ENCODE measurements at places on chromosomes 7 and 10. TPM values are rescaled to one million over a fixed set of nuclear protein-coding genes. Genes with fewer than 3 reads are reported as not detected.

Gene NRAP
- 0.12 TPM for total RNA-seq

Gene TAS2R60
- 0.32 TPM for total RNA-seq

Gene PI4K2A
- 13.0 TPM for total RNA-seq

Gene CCL24
- 0.56 TPM for total RNA-seq

Gene SPDYE9
- not detected for total RNA-seq

Gene PLXNA4
- total RNA-seq, result 1.1 TPM

Gene DPYSL4
- 1.6 TPM for total RNA-seq

Gene PHKG1
- total RNA-seq, result 0.88 TPM

Gene C10orf53
- not detected for total RNA-seq

- ATAC-seq, result no peak
Measured at GRCh38 chr7:29847496-29847895, 41.2 kb downstream of the WIPF3 start.

DNA sequence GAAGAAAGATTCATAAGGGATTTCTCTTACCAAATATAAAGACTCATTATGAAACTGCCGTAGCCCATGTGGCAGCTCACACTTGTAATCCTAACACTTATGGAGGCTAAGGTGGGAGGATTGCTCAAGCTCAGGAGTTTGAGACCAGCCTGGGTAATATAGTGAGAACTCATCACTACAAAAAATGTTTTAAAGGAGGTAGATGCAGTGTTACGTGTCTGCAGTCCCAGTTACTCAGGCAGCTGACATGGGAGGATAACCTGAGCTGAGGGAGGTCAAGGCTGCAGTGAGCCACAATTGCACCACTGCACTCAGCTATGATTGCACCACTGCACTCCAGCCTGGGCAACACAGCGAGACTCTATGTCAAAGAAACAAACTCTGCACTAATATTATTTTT is 18.1 kb upstream of the DNA2 start:
- no peak for ATAC-seq

GRCh38 chr7:114931656-114932011 is 9.7 kb downstream of the MDFIC start:
- peak; percentile 38 for ATAC-seq

GRCh38 chr7:27071622-27072390 is 24.0 kb downstream of the HOXA1 start:
- no peak for ATAC-seq

- ATAC-seq, result no peak
Measured at GRCh38 chr10:121832647-121833046, 95.2 kb downstream of the ATE1 start.

GRCh38 chr7:29839302-29839701 is 33.0 kb downstream of the WIPF3 start:
- peak; percentile 38 for ATAC-seq

GRCh38 chr10:26946102-26946811 is 85.5 kb upstream of the ABI1 start:
- ATAC-seq, result peak; percentile 94

DNA sequence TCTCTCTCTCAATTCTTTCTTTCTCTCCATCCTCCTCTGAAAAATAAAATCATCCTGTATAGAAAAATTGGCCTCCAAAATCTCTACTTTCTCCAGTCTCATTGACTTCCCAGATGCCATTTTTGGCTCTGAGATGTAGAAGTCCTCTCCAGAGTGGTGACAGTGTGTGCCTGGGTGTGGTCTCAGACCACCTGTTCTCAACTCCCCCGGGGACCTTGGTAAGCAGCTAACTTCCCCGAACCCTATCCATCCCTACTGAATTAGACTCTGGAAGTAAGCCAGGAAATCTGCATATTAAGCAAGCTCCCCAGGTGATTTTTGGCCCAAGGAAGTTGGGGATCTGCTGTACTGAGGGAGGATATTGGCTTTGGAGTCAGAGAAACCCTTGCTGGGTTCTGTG is 120.5 kb downstream of the WDR11 start:
- ATAC-seq, result no peak

- no peak for ATAC-seq
Measured at GRCh38 chr7:118870187-118870586, 645.7 kb downstream of the ANKRD7 start.

- no peak for ATAC-seq
Measured at GRCh38 chr7:100486753-100487446, 3.2 kb downstream of the NYAP1 start.

- ATAC-seq, result no peak
Measured at GRCh38 chr10:103617602-103618385, 124.3 kb downstream of the NEURL1 start.

DNA sequence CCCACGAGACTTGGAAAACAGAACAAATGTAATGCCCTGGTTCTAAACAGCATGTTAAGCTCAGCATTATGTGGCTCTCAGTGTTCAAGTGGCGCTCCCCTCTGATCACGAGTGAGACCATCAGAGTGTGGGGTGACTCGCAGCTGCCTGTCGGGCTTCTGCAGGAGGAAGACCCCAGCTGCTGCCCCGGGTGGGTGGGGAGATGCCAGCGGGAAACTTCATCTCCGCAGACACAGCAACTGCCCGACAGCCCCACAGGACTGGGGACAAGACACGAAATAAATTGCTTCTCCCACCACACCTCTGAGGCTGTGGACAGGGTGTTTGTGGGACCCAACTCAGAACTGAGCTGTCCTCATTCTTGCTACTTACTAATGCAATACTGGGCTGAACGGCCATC is 126.3 kb upstream of the KIF5B start:
- ATAC-seq, result no peak

DNA sequence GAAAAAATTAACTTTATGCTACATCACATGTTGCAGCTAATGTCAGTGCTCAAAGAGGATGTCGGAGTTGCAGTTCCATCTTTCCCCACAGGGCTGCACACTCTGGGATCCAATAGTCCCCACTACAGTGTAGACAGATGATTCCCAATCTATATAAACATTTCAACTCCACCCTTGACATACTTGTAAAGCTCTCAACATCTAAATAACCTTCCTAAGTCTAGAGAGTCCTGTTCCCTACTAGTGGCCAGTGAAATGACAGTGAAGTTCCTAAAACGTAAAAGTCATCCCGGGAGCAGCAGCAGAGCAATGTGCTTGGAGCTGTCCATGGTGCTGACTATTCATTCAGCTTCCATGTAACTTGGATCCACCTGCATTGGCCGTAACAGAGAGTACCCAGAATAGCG is 145.1 kb downstream of the GRM8 start:
- ATAC-seq, result peak; percentile 51

- peak; percentile 49 for ATAC-seq
Measured at GRCh38 chr10:91820144-91820543, 21.9 kb downstream of the TNKS2 start.

DNA sequence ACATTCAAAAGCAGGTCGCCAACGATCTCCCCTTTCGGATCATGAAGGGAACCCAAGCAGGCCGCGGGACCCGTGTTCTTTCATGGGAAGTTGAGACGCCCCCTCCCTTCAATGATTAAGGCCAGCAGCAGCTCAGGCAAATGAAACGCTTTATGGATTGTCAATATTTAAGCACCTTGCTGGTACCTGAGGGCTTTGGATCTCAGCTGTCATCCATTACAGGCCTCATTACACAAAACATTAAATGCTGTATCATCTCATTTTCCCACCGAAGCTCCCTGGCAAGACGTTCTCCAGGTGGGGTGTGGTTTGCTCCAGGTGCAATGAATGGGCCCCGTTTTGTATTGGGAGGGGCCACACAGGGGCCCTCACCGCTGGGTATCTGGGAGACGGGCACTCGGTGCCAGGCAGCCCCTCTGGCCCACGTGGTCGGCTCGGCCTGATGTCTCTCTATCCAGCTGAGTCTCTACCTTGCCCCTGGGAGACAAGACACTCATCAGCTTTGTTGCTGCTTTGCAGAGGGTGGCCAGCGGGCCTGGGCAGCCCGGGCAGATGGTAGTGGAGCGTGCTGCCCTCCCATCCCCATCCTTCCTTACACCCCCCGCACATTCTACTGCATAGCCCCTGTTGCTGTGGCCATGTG is 456.1 kb upstream of the FOXK1 start:
- ATAC-seq, result no peak

- ATAC-seq, result no peak
Measured at GRCh38 chr7:129383542-129384132, 50.6 kb upstream of the STRIP2 start.

DNA sequence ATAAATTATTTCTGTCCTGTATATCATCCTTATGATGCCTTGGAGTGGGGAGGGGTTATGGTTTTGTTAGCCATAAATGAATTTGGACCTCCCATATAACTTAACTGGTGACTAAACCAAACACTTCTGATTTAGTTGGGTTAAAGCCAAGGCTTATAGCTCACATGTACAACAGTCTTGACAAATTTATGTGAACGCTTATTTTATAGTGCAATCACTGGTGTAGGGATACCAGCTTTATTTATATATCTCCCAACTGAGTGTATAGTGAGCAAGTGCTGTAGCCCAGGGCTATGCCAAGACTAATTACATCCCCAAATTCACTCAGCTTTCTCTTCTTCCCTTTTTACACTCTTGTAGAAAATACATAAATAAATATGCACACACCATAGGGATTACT is 956.2 kb downstream of the SORCS3 start:
- ATAC-seq, result no peak

- no peak for ATAC-seq
Measured at GRCh38 chr10:51421853-51422252, 277.5 kb downstream of the CSTF2T start.

DNA sequence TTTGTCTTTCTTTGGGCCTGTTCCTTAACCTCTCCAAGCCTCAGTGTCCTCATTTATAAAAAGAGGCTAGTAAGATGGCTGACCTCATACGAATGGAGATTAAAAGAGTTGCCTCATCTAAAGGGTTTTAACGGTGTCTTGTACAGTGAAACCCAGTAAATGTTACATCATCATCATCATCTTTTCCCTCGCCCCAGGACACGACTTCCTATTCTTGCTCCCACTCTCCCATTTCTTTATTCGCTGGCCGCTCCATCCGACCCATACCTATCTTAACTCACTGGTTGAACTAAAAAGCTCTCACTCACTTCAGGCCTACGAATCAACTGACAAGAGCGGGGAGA is 554 bp downstream of the FRA10AC1 start:
- ATAC-seq, result peak; percentile 33

- no peak for ATAC-seq
Measured at GRCh38 chr7:541661-542060, 22.0 kb upstream of the PDGFA start.

DNA sequence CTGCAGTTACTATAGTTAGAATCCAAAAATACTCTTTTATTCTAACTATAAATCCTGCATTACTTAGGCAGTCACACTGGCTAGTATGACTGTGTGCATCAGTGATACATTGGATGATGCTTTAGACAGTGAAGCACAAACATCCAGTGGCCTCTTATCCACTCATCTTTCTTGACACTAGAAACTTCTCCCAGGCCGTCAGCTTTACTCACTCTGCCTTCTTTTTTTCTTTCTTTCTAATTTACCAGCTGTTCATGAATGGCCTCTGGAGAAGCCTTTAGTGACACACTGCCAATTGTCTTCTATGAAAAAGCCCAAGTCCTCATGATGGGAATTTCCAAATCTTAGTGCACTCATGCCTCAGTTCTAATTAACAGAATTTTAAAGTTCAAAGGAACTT is 26.2 kb upstream of the C10orf90 start:
- ATAC-seq, result no peak

GRCh38 chr10:129777687-129778086 is 186.4 kb downstream of the EBF3 start:
- ATAC-seq, result no peak

GRCh38 chr7:155463114-155463811 is 5.3 kb downstream of the EN2 start:
- ATAC-seq, result no peak

GRCh38 chr7:29805886-29806207 is 461 bp upstream of the WIPF3 start:
- no peak for ATAC-seq

- ATAC-seq, result no peak
Measured at GRCh38 chr10:21614000-21614399, 80.0 kb downstream of the MLLT10 start.

DNA sequence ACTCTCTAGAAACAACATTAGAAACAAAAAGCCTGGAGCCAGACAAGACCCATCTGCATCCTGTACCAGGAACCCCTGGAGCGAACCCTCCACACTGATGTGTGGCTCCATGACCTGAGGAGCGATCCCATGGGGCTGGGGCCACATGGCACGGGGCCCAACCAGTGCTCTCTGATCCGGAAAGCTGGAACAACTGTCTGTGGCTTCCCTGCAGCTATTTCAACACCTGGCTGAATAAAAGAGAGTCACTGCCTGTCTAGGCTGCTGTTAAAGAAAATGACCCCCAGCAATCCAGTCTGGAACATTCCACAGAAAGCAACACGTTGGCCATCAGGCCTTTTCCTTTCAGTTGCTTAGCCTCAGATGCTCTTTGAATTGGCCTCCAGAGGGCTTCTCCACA is 20.9 kb downstream of the UROS start:
- ATAC-seq, result no peak

DNA sequence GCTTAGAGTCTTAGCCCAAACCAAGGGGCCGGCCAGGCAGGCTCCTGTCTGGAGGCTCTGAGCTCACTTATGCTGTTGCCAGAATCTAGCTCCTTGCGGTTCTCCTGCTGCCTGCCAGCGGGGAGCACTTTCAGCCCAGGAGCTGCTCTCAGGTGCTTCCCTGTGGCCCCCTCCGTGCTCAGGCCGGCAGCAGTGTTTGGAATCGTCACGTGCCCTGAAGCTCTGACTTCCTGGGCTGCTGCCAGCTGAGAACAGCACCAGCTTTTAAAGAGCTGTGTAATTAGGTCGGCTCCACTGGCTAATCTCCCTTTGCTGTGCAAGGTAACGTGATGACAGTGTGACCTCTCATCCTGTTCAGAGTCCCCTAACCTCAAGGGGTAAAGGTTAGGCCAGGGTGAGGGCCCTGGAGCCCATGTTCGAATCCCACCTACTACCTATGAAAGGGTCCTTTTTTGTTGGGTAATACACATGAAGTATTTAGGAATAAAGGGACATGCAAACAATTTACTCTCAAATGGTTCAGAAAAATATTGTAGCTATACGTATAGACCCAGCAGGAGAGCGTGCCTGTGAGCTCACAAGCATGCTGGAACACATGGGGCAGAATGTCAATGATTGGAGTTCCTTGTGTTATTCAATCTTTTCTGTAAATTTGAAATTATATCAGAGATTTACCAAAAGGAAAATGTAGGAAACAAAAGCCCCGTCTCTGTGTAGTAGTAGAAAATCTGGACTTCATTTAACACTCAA is 16.6 kb downstream of the ZNF862 start:
- ATAC-seq, result peak; percentile 60

- ATAC-seq, result no peak
Measured at GRCh38 chr10:48932831-48933664, 6.6 kb downstream of the LRRC18 start.

DNA sequence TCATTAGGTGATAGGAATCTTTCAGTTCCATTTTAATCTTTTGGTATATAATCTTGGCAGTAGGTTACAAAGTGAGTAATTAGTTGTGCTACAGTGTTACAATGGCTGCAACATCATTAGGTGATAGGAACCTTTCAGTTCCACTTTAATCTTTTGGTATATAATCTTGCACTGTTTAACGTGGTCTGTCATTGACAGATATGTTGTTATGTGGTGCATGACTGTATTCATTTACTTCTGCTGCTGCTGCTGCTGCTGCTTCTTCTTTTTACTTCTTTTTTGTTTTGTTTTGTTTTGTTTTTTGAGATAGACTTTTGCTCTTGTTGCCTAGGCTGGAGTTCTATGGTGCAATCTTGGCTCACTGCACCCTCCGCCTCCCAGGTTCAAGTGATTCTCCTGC is 28.6 kb downstream of the ST7 start:
- ATAC-seq, result no peak

GRCh38 chr10:93154531-93154930 is 80.8 kb downstream of the CYP26A1 start:
- ATAC-seq, result no peak
